ENCODE measurements at places on chromosomes 2 and 18. TPM values are rescaled to one million over a fixed set of nuclear protein-coding genes. Genes with fewer than 3 reads are reported as not detected.

AQP12A gene
- not detected for total RNA-seq

PTPN18 gene
- total RNA-seq: 78.5 TPM

CLEC4F gene
- 0.66 TPM for total RNA-seq

C2orf66 gene
- total RNA-seq: 0.34 TPM

PDCD1 gene
- total RNA-seq: not detected

C2orf92 gene
- total RNA-seq: 19.6 TPM

ZNF521 gene
- total RNA-seq: 58.7 TPM

EFHD1 gene
- total RNA-seq: 0.71 TPM

KLHL41 gene
- not detected for total RNA-seq

IL1RL2 gene
- not detected for total RNA-seq

DNAH6 gene
- 0.86 TPM for total RNA-seq

TMEM163 gene
- 27.7 TPM for total RNA-seq

STARD6 gene
- total RNA-seq: not detected

IL1B gene
- not detected for total RNA-seq

TXNDC2 gene
- total RNA-seq: not detected

GRCh38 chr2:64092502-64092901, 51.7 kb downstream of the PELI1 start:
- no peak overlapping the region for H3K4me3 ChIP-seq
- peaks cover 16% of the 10 kb centered on the region for H3K4me1 ChIP-seq
- no peaks in the 10 kb centered on the region for H3K27me3 ChIP-seq
- no peak overlapping the region for H3K27ac ChIP-seq
- no peak for DNase-seq

- no peak for DNase-seq
- H3K36me3 ChIP-seq: peaks cover 8% of the 10 kb centered on the region
- no peak overlapping the region for H3K4me3 ChIP-seq
These were observed 4.7 kb upstream of the THNSL2 start for GRCh38 chr2:88165332-88166003.

- no peak for DNase-seq
- no peak overlapping the region for H3K27ac ChIP-seq
- peaks cover 28% of the 10 kb centered on the region for H3K4me1 ChIP-seq
- H3K4me3 ChIP-seq: peak overlapping the region; percentile 46
These were observed 159.2 kb upstream of the ALKAL2 start for GRCh38 chr2:446963-447530.

GRCh38 chr2:101114815-101115214, 36.4 kb downstream of the TBC1D8 start:
- no peak overlapping the region for H3K27ac ChIP-seq
- no peaks in the 10 kb centered on the region for H3K36me3 ChIP-seq
- DNase-seq: no peak
- peaks cover 3% of the 10 kb centered on the region for H3K27me3 ChIP-seq
- H3K4me1 ChIP-seq: peaks cover 28% of the 10 kb centered on the region

GRCh38 chr2:120720746-120721375, 14.8 kb upstream of the GLI2 start:
- H3K27me3 ChIP-seq: no peaks in the 10 kb centered on the region
- H3K36me3 ChIP-seq: peaks cover 5% of the 10 kb centered on the region
- DNase-seq: no peak
- H3K4me3 ChIP-seq: no peak overlapping the region
- H3K27ac ChIP-seq: no peak overlapping the region

GRCh38 chr18:62379051-62379450, 53.9 kb downstream of the TNFRSF11A start:
- no peaks in the 10 kb centered on the region for H3K36me3 ChIP-seq
- H3K27ac ChIP-seq: no peak overlapping the region
- no peaks in the 10 kb centered on the region for H3K4me1 ChIP-seq
- H3K27me3 ChIP-seq: no peaks in the 10 kb centered on the region

DNA sequence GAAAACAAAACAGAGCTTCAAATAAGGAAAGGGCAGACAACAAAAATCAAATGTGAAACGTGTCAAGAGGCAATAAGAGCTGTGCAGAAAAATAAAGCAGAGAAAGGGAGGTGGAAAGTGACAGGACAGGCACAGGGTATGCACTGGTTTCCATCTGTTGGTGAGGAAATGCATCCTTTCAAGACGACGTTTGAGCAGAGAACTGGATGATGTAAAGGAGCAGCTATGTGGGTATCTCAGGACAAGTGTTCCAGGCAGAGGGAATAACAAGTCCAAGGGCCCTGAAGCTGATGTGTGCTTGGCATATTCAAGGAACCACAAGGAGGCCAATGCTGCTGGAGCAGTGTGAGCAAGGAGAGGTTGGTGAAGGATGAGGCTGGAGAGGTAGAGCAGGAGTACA, 168.9 kb upstream of the SERPINE2 start:
- no peak overlapping the region for H3K4me3 ChIP-seq
- no peaks in the 10 kb centered on the region for H3K36me3 ChIP-seq
- DNase-seq: no peak
- no peaks in the 10 kb centered on the region for H3K4me1 ChIP-seq
- no peak overlapping the region for H3K27ac ChIP-seq

DNA sequence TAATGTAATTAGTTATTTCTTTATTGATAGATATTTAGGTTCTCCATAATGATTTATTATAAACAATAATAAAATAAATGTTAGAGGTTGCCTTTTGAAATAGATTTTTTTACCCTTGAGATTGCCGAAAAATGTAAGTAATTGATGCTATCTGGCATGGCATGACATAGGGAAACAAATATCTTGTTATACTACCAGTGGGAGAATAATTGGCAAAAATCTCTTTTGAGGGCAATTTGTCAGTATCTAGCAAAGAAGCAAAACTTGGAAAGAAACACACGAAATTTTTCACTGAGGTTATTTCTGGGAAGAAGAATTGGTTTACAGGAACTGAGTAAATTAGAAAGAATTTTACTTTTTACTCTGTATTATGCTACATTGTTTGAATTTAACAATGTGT, 547.2 kb upstream of the SETBP1 start:
- no peak overlapping the region for H3K27ac ChIP-seq
- no peak overlapping the region for H3K4me3 ChIP-seq
- no peaks in the 10 kb centered on the region for H3K27me3 ChIP-seq
- DNase-seq: no peak

GRCh38 chr2:119649364-119649917, 29.6 kb upstream of the TMEM177 start:
- peaks cover 7% of the 10 kb centered on the region for H3K4me1 ChIP-seq
- no peaks in the 10 kb centered on the region for H3K36me3 ChIP-seq
- no peak overlapping the region for H3K4me3 ChIP-seq
- H3K27me3 ChIP-seq: no peaks in the 10 kb centered on the region

DNA sequence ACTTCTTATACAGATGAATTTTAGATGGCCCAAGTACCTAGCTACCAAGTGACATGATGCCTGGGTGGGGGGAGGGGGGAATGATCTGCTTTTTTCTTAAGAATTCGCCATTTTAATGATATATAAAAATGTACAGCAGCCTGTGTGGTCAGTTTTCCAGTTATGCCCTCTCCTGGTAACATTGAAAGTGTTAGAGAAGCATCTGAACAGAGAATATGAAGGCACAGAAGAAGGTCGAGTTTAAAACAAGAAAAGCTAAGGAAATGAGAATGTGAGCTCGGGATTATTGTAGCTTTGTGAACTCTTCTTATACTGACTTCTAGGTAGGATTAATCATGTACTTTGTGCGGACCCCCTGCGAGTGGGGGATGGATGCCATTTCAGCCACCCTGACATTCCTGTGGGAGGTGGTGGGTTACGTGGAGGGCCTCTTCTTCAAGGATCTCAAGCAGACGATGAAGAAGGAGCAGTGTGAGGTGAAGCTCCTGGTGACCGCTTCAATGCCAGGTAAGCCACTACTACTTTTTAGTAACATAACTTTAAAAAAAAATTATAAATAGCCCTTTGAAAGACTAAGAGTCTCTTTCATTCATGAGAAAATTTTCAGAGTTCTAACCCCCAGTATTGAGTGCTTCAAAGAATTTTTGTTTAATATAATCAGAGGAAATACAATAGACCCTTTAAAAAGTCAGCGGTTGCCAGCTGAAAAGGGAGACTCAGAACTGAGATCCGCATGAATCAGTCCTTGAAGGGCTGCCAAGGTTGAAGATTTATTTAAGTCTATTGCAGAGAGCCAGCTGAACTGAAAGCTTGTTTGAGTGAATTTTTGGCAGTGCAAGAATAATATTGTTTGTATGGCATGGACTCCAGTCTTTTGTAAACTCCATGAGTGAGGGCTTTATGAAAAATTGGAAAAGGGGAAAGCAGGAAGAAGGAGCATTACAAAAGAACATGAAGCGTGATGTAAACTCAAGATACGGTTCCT, 68.6 kb upstream of the RPE start:
- no peaks in the 10 kb centered on the region for H3K36me3 ChIP-seq
- H3K4me1 ChIP-seq: no peaks in the 10 kb centered on the region
- H3K27me3 ChIP-seq: peaks cover 1% of the 10 kb centered on the region
- no peak for DNase-seq

DNA sequence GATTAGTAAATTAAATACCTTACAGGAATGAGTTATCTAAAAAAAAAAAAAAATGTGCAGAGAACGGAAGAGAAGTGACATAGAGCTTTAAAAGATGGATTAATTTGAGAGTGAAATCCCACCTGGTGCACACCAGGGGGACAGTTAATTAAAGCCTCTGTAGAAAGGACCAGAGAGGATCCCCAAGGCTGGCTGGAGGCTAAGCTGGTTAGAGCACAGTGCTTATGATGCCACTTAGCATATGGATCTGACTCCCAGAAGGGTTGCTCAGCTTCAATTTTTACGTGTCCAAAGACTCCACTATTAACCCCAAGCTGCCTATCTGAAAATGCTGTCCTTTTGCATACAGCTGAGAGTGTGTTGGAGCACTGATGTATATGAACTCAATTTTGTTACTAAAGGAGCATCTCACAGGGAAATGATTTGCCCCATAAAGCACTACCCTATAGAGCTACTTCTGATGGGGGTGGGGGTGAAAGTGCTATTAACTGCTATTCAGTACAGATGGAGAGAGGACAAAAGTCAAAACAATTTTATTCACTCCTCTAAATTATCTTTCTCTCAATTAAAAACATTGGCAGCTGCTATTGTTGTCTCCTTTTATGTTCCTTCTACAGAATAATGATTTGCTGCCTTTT, 15.2 kb upstream of the SLC8A1 start:
- H3K27me3 ChIP-seq: peaks cover 1% of the 10 kb centered on the region
- H3K4me1 ChIP-seq: peaks cover 7% of the 10 kb centered on the region
- H3K4me3 ChIP-seq: no peak overlapping the region
- H3K36me3 ChIP-seq: no peaks in the 10 kb centered on the region
- DNase-seq: peak; percentile 55

GRCh38 chr2:20148923-20149702, 75.8 kb downstream of the SDC1 start:
- H3K27ac ChIP-seq: peak overlapping the region; percentile 72
- H3K27me3 ChIP-seq: peaks cover 4% of the 10 kb centered on the region
- no peak overlapping the region for H3K4me3 ChIP-seq
- no peaks in the 10 kb centered on the region for H3K36me3 ChIP-seq

DNA sequence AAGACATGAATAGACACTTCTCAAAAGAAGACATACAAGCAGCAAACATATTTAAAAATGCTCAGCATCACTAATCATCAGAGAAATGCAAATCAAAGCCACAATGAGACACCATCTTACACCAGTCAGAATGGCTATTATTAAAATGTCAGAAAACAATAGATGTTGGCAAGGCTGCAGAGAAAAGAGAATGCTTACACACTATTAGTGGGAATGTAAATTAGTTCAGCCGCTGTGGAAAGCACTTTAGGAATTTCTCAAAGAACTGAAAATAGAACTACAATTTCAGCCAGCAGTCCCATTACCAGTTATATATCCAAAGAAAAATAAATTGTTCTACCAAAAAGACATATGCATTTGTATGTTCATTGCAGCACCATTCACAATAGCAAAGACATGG, 61.7 kb downstream of the STRADB start:
- no peaks in the 10 kb centered on the region for H3K27me3 ChIP-seq
- peaks cover 4% of the 10 kb centered on the region for H3K4me1 ChIP-seq
- no peak overlapping the region for H3K27ac ChIP-seq
- no peak for DNase-seq
- no peak overlapping the region for H3K4me3 ChIP-seq

DNA sequence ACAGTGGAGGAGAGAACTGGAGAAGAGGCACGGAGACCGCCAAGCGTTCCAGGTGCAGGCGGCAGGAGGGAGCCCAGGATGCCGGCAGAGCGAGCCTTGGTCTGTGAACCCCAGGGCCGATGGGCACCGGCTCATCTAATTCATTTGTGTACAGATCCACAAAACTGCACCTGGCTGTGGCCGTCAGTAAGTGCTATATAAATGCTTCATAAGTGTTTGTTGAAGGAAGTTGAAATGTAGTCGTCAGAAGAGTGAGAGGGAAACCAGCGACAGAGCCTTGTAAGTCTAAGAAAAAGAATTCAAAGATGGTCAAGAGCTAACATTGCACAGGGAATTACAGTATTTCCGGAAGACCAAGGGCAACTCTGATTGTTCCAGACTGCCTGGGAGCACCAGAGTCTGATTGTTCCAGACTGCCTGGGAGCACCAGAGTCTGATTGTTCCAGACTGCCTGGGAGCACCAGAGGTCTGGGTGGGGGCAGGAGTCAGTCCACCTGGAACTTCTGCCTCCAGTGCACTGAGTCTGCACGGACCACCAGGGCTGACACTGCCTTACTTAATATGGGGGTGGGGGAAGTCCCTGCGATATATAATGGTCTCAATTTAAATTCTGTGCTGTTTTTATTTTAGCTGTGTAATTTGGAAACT, 112.3 kb downstream of the BCL2 start:
- no peaks in the 10 kb centered on the region for H3K36me3 ChIP-seq
- H3K27me3 ChIP-seq: no peaks in the 10 kb centered on the region
- H3K27ac ChIP-seq: no peak overlapping the region
- H3K4me3 ChIP-seq: no peak overlapping the region
- H3K4me1 ChIP-seq: peaks cover 13% of the 10 kb centered on the region
- DNase-seq: no peak

- DNase-seq: no peak
- H3K27me3 ChIP-seq: no peaks in the 10 kb centered on the region
- no peak overlapping the region for H3K27ac ChIP-seq
- H3K36me3 ChIP-seq: no peaks in the 10 kb centered on the region
- H3K4me1 ChIP-seq: no peaks in the 10 kb centered on the region
These were observed 124.1 kb upstream of the MYT1L start for GRCh38 chr2:2455151-2455550.

- no peak for DNase-seq
- H3K27ac ChIP-seq: no peak overlapping the region
- H3K4me3 ChIP-seq: no peak overlapping the region
- H3K4me1 ChIP-seq: no peaks in the 10 kb centered on the region
These were observed 72.3 kb upstream of the EFEMP1 start for GRCh38 chr2:55995902-55996301.

GRCh38 chr2:173764094-173764493, 201.1 kb downstream of the SP3 start:
- peaks cover 7% of the 10 kb centered on the region for H3K4me1 ChIP-seq
- H3K4me3 ChIP-seq: no peak overlapping the region
- H3K27me3 ChIP-seq: peaks cover 2% of the 10 kb centered on the region
- no peaks in the 10 kb centered on the region for H3K36me3 ChIP-seq

DNA sequence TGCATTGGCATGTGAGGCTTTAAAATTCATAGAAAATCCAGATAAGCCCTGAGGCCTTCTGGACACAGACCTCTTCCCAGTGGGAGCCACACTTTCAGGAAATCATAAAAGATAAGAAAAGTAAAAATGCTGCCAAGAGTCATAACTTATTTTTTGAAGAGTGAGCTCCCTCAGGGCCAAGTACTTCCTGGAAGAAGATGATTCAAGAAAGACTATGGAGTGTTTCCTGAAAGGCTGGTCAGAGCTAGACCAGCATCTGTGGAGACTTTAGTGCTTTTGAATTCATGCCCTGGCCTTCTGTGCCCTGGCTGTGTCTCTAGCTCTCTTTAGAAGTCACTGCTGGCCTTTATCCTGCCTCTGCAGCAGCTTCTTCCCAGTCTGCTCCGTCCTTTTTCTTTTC, 6.4 kb upstream of the XDH start:
- H3K4me1 ChIP-seq: no peaks in the 10 kb centered on the region
- no peak overlapping the region for H3K4me3 ChIP-seq
- no peak overlapping the region for H3K27ac ChIP-seq
- H3K36me3 ChIP-seq: peaks cover 13% of the 10 kb centered on the region
- no peak for DNase-seq
- no peaks in the 10 kb centered on the region for H3K27me3 ChIP-seq

All from glutamatergic neuron (in vitro differentiated cells).